Activated CD4-positive, alpha-beta T cell treated with anti-CD3 and anti-CD28 coated beads, Interleukin-2, amount 50 U/mL, for 24 hours (primary cell): ENCODE measurements at places on chromosomes 2 and 18.

DNA sequence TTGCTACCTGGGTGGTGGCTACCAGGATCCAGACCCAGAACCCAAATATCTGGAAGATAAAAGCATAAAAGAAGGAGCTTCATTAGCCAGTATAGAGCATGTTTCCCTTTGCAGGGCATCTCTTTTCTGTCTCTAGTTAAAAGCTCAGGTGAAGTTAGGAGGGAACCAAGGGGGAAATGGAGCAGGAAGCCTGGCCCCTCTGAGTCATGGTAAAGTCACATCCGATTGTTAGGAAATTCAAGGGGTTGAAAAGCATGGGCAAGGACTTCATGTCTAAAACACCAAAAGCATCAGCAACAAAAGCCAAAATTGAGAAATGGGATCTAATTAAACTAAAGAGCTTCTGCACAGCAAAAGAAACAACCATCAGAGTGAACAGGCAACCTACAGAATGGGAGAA is 126.9 kb downstream of the RPIA start:
- DNase-seq: no peak

GRCh38 chr18:11020161-11020853 is 129.1 kb downstream of the PIEZO2 start:
- no peak for DNase-seq

DNA sequence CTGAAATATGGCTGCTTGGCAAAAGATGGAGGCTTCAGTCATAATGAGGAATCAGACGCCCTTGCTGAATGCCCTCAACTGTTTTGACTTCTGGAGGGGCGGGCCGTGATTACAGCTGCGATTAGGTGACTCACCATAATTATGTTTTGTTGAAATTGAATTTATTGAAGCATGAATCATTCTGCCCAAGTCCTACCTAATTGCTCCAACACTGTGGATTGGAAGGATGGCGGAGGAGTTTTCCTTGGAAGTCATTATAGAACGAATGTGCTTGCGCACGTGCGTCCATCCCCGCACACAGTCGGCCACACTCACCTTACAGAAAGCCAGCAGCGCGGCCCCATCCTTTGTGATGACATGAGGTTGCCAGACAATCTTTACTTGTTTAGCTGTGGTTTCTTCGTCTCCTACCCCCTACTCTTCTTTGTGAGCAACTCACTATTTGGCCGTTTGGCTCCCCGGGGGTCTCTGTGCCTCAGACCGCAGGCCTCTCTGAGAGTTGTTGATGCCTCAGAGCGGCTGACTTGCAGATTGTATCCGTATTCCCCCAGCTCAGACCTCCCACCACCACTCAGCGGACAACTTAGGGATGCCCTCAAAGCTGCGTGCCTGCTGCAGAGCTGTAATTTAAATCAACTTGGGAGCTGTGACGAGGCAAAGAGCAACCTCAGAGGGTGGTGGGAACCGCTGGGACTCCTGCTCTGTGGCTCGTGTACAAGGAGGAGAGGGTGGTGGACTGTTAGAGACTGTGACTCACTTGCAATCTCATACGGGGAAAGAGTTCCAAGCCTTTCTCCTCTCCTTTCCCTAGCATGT is 513.4 kb downstream of the TNS1 start:
- DNase-seq: no peak

DNA sequence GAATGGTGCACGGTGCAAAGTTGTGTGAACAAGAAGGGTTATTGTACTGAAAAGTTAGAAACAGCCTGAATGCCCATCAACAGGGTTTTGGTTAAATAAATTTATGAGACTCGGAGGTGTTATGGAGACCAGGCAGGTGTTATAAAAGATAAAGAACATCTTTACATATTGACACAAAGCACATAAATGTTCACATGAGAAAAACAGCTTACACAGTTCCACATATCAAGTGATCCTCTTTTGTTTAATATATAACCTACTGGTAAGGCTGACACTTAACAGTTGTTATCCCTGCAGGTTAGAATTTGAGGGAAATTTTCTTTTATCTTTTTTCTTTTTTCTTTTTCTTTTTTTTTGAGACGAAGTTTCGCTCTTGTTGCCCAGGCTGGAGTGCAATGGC is 20.0 kb upstream of the ARPC2 start:
- DNase-seq: no peak

DNA sequence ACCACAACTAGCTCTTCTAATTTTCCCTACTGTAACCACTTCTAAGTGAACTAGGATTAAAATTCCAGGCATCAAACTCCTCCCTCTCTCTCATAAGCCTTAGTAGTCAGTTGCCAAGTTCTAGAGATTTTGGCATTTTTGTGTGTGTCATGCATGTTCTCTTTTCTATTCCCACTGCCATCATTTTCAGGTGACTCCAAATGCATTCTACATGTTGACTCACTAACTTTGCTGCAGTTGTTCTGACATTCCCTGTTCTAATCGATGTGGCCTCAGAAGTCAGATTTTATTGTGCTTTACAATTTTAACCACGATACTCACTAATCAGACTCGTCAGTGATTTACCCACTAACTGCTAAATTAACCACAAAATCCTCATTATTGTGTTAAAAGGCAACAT is 13.3 kb downstream of the DSC1 start:
- DNase-seq: no peak

GRCh38 chr2:2870106-2870505 is 507.5 kb downstream of the EIPR1 start:
- no peak for DNase-seq

DNA sequence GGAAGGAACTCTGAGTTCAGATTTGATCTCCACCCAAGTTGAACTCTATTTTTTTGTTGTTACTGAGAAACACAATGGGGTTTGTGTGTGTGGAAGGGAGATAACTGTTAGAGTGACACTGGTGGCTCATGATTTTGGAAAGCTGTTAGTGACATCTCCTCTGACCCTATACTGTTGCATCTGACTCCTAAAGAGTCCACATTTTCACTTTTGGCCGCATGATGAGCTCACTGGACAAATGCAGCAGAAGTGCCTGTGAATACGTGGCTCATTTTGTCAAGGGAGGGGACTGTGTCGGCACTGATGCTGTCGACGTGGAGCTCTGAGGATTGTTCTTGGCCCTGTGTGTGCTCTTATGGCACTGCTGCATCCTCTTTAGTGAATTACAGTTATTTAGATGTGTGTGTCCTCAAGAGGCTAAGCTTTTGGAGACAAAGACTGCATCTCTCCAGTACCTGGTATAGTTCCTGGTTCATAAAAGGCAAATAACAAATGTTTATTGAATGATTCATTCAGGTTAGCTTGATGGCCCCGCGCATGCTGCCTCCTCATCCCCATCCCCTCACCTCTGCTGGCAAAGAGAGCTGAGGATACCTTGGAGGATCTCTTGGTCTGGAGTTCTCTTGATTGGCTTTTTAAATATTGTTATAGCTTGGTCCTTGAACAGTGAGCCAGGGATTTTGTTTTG is 135.4 kb downstream of the PHLPP1 start:
- no peak for DNase-seq

GRCh38 chr2:227876300-227876801 is 4.9 kb downstream of the DAW1 start:
- DNase-seq: no peak

GRCh38 chr18:46311491-46311890 is 207.3 kb downstream of the HAUS1 start:
- DNase-seq: no peak

- no peak for DNase-seq
Observed at GRCh38 chr2:161243312-161243711, 64.9 kb upstream of the PSMD14 start.

GRCh38 chr2:223786943-223787342 is 50.4 kb downstream of the AP1S3 start:
- DNase-seq: no peak

DNA sequence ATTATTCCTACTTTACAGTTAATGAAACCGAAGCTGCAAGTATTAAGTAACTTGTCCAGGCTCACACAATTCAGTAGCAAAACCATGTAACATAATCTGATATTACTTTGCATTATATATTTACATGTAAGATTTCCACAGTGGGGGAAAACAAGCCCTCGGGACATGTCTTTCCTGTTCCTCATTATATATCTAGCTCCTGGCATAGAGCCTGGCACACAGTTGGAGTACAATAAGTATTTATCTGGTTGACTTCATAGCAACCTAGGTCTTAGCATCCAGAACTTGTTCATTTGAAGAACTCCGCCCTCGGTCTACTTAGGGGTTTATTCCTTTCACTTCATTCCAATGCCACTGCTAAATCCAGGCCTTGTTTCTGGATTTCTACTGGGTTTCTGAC is 1.6 kb upstream of the RBM45 start:
- DNase-seq: no peak

DNA sequence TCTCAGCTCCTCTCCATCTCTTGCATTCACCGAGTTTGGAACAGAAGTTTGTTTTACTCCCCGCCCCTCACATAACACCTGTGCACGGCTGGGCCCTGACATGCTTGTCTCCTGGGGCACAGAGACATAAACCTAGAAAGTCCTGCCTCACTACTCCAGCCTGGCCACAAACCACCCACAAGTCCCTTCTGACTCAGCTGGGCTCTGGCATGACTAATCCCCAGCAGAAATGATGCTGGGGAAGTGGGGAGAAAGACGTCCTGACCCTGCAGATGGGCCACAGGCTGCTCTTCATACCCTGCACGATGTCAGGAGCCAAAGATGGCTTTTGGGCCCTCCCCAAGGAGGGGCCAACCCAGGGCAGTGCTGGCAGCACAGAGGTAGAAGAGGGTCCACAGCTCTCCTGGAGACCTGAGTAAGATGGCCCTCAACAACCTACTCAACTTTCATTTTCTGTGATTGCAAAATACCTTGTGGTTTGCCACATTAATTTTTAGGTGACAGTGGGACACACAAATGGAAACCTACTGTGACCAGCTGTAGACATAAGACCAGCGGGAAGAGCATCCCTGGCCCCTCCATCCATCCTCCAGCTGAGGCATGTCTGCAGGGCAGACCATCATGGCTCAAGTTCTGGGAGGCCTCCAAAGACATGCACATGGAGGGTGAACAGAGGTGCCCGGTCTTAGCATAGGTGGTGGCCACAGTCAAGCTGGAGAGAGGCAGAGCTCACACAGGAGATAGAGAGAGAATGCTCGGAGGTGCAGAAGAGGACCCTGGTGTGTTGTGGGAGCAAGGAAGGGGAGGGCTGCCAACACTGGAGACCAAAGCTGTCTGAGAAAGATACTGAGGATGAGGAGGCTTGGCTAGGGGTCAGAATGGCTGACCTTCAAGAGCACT is 40.0 kb downstream of the DNMT3A start:
- DNase-seq: peak; percentile 70

DNA sequence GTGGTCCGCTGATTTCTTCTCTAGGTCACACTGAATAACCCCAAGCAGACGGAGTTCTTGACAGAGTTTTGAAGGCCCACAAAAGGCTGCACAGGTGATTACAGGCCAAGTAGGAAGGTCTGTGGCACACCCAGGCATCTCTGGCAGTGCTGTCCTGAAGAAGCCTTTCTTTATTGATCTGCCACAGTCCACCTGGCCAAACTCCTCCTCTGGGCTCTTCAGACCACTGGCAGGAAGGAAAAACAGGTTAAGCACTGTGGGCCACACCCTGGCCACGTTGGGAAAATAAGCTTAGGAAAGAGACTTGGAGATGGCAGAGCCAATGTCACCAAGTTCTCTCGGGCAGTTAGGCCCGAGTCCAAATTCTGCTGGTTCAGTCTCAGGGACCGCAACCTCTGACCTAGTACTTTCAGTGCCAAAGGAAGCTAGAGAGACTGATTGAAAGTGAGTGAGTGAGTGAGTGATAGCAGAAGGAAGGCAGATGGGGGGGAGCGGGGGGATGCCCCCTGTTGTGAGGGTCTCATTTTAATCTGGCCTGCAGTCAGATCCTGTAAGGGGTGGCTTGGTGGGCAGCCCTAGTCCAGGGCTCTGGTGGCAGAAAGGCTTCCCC is 102.9 kb downstream of the TGFA start:
- no peak for DNase-seq

- no peak for DNase-seq
Observed at GRCh38 chr2:8148260-8149006, 533.4 kb upstream of the ID2 start.

GRCh38 chr18:77263466-77263763 is 13.8 kb downstream of the GALR1 start:
- DNase-seq: no peak

- no peak for DNase-seq
Observed at GRCh38 chr2:232162187-232162586, 200.7 kb downstream of the DIS3L2 start.

- DNase-seq: no peak
Observed at GRCh38 chr2:60676706-60677330, 79.2 kb upstream of the PAPOLG start.

DNA sequence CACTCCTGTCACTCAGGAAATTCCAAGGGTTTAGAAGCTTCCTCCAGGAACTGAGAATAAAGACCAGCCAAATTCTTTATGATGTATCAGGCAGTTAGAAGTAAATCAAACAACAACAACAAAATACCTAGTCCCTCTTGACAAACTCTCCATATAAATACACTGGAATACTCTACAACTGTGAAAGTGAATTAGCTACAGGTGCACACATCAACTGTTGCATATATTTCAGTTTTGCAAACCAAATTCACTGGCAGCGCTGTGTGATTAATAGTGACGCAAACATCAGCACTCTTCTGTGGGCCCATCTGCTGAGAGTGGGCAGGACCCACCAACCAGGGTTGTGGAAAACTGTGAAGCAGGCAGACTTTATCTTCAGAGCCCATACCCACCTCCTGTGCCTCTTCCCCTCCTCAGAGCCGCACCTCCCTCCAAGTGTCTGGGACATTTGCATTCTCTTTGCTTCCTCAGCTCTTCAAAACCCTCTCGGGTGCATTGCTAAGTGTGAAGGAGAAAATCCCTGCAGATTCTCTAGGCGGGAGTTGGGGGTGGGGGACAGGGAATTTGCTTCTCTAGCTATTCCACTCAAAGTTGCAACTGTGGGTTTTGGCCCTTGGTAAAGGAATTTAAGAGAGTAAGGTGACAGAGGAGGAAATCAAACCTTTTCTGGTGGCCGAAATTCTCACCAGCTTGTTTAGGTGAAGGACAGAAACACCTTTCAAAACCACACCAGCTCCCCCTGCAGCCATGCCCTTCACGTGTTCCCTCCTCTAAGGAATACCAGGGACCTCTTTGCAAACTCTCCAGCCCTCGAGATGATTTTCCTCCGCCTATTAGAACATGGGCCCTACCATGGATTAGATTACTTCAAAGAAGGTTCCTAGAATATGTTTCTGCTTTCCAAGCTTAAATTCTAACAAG is 119.3 kb downstream of the MRO start:
- no peak for DNase-seq

DNA sequence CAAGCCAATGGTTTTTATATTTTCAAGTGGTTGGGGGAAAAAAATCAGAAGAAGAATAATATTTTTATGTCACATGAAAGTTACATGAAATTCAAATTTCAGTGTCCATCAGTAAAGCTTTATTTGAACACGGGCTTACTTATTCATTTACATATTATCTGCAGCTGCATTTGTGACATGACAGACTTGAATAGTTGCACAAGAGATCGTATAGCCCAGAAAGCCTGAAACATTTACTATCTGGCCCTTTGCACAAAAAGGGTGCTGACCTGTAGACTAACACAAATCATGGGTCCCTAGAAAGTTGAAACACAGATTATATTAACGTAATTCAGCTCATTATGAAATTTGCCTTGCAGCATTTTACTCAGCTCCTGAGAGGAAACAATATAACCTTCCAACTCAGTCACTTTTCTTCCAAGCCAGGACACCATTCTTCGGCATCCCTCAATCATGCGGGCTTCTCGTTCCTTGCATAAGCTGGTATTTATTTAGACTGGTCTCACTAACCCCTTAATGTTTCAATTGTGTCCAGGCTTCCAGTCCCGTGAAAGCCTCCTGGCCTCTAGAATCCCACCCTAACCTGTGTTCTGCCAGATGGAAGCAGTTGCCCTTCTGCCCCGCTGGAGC is 402.7 kb downstream of the SETBP1 start:
- DNase-seq: no peak
